ENCODE measurements at places on chromosomes 13 and 19. TPM values are rescaled to one million over a fixed set of nuclear protein-coding genes. Genes with fewer than 3 reads are reported as not detected.

DNA sequence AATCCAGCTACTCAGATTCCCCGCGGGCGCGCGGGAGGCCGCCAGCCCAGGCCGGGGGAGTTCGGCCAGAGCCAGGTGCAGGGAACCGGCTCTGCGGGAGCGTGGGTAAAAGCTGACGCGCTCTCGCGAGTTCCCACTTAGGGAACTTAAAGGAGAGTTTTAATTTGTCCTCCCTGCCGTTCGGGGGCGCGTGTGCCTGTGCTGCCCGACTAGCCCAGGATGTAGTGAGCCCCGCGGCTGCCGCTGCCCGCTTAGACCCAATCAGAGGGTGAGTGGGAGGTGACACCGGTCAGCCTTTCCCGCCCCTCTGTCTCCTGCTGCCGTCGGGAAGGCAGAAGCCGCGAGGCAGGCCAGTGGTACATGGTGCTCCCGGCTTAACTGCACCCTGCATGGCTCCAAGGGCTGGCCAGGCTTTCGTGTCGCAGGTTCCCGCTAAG lies 36.0 kb upstream of the NEK3 start:
- H3K27me3 ChIP-seq: no peaks in the 10 kb centered on the region
- peaks cover 8% of the 10 kb centered on the region for H3K4me1 ChIP-seq
- H3K27ac ChIP-seq: peak overlapping the region; percentile 90
- DNase-seq: peak; percentile 84

DNA sequence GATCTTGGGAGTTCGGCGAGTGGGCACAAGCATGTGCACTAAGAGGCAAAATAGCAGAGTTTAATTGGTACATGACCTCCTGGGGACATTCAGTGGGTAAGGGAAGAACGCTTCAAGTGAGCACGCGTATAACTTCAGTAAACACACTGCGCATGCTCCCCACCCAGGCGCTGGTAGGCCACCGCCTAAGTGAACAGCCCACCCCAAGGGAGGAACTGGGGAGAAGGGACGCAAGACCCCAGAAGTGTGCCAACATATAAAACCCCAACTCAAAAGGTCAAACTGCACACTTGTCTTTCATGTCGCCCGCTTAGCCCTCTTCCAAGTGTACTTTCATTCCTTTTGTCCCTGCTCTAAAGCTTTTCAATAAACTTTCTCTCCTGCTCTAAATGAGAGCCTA lies 10.5 kb upstream of the NTN5 start:
- no peak overlapping the region for H3K27ac ChIP-seq
- H3K4me1 ChIP-seq: no peaks in the 10 kb centered on the region
- H3K36me3 ChIP-seq: no peaks in the 10 kb centered on the region
- peak; percentile 62 for DNase-seq
- peak overlapping the region; percentile 25 for H3K4me3 ChIP-seq

DNA sequence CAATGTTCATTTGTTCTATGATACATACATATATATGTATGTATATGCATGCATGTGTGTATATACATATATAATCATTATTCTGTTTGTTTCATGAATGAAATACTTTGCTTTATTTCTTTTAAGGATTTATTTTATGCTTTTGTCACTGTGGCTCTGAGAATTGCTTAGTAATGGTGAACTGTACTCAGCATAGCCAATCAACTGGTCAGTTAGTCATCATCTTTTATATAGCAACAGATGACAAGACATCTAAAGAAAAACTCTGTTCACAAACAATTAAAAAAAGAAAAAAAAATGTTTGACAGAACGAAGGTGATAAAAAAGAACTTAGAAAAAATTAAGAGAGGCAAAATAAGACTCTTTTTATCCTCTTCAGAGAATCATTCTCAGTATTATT lies 1440.3 kb downstream of the PCDH9 start:
- H3K27me3 ChIP-seq: no peaks in the 10 kb centered on the region
- H3K36me3 ChIP-seq: no peaks in the 10 kb centered on the region
- H3K4me3 ChIP-seq: no peak overlapping the region
- no peaks in the 10 kb centered on the region for H3K4me1 ChIP-seq
- DNase-seq: no peak

- H3K27ac ChIP-seq: no peak overlapping the region
- no peaks in the 10 kb centered on the region for H3K36me3 ChIP-seq
- peak; percentile 35 for DNase-seq
- no peak overlapping the region for H3K4me3 ChIP-seq
- H3K4me1 ChIP-seq: no peaks in the 10 kb centered on the region
- H3K27me3 ChIP-seq: no peaks in the 10 kb centered on the region
These were observed 127.9 kb downstream of the DLEU7 start for GRCh38 chr13:50715402-50716146.

GRCh38 chr13:77994166-77994565 lies 75.5 kb upstream of the EDNRB start:
- no peaks in the 10 kb centered on the region for H3K27me3 ChIP-seq
- no peak overlapping the region for H3K4me3 ChIP-seq

DNA sequence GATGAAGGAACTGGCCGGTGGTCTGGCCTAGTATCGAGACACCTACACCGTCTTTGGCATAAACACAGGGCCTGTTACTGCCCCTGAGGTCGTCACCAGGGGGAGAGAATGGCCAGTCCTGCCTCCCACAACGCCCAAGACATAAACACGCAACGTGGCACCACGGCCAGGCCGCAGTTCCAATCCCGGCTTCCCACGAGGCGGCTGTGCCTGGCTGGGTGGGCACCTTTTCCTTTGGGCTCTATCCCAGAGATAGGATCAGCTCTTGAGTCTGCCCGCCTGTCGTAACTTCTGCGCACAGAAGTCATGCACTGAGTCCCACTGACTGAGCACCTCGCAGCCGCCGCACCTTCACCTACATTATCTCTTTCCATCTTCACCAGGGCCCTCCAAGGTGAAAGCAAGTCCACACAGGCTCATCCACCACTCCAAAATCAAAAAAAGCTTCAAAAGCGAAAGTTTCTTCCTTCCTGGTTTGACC lies 1.1 kb downstream of the MIER2 start:
- no peak for DNase-seq
- H3K27ac ChIP-seq: peak overlapping the region; percentile 87
- peak overlapping the region; percentile 89 for H3K4me3 ChIP-seq

The GNA15 gene
- 0.42 TPM for total RNA-seq

The CCDC169 gene
- 3.0 TPM for total RNA-seq

All from heart right ventricle (tissue), 16 donors.